ENCODE measurements at places on chromosomes 12 and 14.
A peak's percentile ranks its signal among the peaks of the same experiment; 100 is the strongest.

DNA sequence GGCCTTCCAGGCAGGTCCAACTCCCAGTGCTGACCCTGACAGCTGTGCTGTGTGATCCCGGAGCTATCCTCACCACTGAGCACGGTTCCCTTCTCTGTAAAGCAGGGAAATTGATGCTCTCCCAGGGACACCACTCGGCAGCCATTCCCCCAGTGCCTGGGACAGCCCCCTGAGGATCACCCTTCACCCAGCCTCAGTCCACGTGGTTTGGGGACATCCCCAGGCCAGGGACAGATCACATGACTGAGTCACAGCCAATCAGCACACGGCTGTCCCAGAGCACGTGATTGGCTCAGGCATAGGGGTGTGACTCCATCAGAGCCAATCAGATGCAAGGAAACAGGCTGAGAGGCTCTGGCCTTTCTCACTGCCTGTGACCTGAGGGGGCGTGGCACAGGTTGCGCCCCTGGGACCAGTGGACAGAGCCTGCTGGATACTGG lies 68.8 kb upstream of the SFSWAP start:
- no peak for DNase-seq

DNA sequence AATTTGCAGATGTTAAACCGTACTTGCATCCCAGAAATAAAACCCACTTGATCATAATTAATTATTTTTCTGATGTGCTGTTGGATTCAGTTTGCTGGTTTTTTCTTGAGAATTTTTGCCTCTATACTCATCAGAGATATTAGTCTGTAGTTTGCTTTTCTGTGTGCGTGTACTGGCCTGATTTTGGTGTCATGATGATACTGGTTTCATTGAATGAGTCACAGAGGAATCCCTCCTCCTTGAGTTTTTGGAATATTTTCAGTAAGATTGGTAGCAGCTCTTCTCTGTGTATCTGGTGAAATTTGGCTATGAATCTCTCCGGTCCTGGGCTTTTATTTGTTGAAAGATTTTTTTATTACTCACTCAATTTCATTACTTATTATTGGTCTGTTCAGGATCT lies 100.4 kb upstream of the PMCH start:
- DNase-seq = no peak

- no peak for DNase-seq
Observed at GRCh38 chr12:125387206-125387605, 322.0 kb downstream of the AACS start.

GRCh38 chr12:114302117-114302516 lies 103.8 kb downstream of the TBX5 start:
- no peak for DNase-seq

DNA sequence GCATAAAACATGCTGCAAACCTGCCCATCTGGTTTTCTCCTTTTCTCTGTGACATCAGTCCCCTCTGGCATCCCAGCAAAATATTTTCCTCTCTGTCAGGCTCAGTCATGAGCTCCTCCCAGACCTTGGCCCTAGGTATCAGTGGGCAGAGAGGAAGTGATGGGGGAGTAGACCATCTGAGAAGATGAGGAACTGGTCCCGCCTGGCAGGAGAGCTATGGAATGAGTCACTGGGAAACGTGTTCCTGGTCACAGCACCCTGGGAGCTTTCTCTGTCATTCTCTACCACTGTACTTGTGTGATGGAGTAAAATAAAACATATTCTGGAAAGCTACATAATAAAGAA lies 5.0 kb upstream of the SRSF9 start:
- DNase-seq = peak; percentile 90

DNA sequence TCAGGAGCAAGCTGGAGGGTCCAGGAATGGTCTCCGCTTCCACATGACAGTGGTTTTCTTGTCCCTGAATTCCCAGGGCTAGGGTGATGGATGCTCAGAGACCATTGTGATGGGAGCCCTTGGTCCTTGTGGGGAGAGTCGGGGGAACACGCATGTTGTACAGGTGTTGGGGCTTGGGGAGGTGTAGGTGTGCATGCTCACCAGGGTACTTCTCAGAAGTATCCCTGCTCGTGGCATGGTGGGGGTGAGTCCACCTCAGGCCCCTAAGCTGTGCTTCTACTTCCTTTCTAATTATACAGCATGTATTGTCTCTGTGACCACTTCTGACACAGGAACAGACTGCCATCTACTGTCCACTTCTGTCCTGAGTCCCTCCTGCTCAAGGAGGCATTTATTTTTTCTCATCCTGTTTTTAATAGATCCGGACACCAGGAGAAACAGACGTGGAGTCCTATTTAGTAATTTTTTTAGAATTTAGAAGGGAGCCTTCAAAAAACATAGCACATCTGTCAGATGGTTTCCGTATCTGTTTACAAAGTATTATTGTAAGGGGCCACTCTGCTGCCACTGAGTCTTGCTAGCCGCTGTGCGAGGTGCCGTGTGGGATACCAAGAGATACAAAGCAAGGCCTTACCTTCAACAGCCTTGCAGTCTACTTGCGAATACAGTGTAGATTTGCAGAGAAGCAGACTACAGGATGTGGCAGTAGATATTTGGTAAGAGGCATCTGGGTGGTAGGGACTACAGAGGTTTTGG lies 10.5 kb downstream of the NTF3 start:
- peak; percentile 41 for DNase-seq

GRCh38 chr14:72686101-72686500 lies 207.8 kb downstream of the DPF3 start:
- no peak for DNase-seq

DNA sequence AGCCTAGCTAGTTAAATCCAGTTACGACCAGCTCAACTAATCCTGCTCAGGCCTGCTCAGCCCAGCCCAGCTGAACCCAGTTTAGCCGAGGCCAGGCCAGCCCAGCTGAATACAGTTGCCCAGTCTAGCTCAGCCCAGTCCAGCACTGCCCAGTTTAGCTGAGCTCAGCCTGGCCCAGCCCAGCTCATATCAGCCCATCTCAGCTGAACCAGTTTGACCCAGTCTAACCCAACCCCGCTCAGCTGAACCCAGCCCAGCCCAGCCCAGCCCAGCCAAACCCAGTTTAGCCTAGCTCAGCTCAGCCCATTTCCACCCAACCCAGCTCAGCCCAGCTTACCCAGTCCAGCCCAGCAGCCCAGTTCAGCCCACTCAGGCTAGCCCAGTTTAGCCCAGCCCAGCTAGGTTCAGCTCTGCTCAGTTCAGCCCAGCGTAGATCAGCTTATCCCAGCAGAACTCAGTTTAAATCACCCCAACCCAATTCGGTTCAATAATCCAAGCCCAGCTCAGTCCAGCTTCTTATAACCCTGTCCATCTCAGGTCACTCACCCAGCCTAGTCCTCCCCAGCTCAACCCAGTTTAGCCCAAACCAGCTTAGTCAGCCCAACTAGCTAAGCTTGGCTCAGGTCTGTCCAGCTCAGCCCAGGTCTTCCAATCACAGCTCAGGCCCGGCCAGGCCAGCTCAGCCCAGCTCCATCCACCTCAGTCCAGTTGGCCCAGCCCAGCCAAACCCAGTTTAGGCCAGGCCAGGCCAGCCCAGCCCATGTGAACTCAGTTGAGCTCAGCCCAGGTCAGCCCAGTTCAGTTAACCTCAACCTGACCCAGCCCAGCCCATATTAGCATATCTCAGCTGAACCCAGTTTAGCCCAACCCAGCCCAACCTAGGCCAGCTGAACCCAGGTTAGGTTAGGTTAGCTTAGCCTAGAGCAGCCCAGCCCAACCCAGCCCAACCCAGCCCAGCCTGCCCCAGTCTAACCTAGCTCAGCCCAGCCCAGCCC lies 76.7 kb downstream of the TMEM121 start:
- no peak for DNase-seq

- no peak for DNase-seq
Observed at GRCh38 chr12:52527121-52527800, 7.1 kb upstream of the KRT5 start.

GRCh38 chr12:25583545-25583944 lies 30.5 kb upstream of the LMNTD1 start:
- peak; percentile 11 for DNase-seq

- DNase-seq = no peak
Observed at GRCh38 chr12:106120519-106121105, 18.1 kb downstream of the NUAK1 start.

GRCh38 chr14:22613106-22613695 lies 15.1 kb downstream of the ABHD4 start:
- no peak for DNase-seq

GRCh38 chr12:132746613-132747012 lies 15.0 kb downstream of the ANKLE2 start:
- no peak for DNase-seq

GRCh38 chr12:104957719-104958000 lies 430 bp downstream of the SLC41A2 start:
- DNase-seq = peak; percentile 21

DNA sequence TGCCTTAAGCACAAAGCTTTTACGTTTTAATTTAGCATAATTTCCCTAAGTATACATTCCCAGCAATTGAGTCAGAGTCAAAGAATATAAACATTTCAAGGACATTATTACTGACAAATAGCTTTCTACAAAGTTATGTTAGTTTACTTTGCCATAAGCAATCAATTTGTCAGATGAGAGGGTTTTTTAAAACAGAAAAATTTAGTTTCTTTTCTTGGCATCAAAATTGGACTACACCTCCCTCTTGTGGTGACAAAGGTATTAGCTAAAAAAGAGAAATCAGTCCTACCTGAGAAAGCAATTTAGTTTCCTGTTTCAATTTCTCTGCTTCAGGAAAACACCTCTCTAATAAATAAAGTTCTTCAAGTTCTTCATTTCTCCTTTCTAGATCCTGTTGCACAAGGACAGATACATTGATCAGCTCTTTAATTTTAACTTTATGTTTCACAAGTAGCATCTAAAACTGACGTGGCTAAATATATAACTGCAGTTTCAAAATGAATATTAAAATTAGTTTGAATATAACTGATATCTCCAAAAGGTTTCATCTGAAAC lies 39.9 kb downstream of the DNAI7 start:
- peak; percentile 41 for DNase-seq

DNA sequence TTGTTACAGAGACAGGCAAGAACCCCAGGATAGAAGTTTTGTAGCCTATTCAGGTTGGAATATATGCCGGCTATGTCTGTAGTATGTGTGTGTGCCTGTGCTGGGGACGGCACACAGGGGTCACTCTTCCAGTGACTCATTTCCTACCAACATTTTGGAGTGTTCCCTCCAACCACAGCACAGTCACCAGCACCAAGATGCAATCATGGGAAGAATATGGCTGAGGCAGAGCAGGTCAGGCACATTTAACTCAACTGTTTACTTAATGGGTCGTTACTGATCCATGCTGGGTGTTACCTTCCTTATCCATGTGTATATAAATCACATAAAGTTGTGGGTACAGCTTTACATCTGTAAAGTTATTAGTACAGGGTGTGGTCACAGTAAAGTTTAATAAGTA lies 178.3 kb downstream of the PRKD1 start:
- DNase-seq = no peak

GRCh38 chr12:47949441-47950341 lies 13.7 kb upstream of the TMEM106C start:
- peak; percentile 88 for DNase-seq

DNA sequence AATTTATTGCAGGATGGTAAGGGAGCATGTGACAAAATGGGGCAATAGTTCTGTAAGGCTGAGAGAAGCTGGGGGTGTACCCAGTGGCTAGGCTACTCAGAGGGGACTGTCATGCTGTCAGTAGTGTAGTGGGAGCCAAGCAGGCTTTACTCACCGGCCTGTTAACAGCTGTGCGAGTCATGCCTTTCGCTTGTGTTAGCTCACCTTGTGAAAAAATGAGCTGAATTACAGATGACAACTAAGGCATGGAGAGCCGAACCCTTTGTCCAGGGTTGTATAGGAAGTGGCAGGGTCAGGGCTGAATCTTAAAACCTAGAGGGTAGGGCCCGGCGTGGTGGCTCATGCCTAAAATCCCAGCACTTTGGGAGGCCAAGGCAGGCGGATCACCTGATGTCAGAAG lies 37.9 kb downstream of the SH2B3 start:
- no peak for DNase-seq

- peak; percentile 79 for DNase-seq
Observed at GRCh38 chr14:54329082-54329695, 67.6 kb upstream of the CDKN3 start.

GRCh38 chr12:67748743-67749040 lies 100.1 kb downstream of the DYRK2 start:
- DNase-seq = no peak

- DNase-seq = peak; percentile 97
Observed at GRCh38 chr14:74762917-74763802, at the start of gene YLPM1. YLPM1 (plus strand) TSS chr14:74763316; CDS start chr14:74763490, 174 bp downstream.

DNA sequence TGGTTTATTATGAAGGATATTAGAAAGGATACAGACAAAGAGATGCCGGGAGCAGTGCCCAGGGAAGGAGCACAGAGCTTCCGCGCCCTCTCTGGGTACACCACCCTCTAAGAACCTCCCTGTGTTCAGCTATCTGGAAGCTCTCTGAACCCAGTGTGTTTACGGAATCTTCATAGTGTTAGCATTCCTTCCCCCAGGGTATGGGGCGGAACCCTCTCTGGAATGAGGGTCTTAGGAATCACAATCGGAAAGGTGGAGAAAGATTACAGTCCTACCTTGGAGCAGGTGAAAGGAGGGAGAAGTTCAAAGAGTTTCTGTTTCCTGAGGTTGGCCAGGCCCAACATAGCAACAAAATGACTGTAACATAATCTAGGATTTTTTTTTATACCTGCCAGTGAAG lies 6.8 kb upstream of the NUDT4 start:
- no peak for DNase-seq

GRCh38 chr14:24954037-24954699 lies 95.8 kb downstream of the STXBP6 start:
- no peak for DNase-seq

DNA sequence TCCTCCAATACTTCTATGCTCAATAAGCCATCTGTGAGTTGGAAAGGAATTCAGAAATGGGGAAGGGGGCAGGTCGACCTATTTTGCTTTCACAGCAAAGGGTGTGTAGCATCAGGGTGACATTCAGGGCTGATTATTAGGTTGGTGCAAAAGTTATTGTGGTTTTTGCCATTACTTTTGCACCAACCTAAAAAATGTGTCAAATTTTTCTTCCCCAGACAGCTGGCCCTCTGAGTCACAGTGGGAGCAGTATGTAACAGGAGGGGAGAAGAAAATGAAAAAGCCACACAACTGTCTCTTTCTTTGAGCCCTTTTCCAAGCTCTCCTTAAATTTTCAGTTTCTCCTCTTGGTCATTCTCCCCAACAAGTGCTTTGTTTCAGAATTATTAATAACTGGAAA lies 47.1 kb upstream of the GZMB start:
- no peak for DNase-seq

DNA sequence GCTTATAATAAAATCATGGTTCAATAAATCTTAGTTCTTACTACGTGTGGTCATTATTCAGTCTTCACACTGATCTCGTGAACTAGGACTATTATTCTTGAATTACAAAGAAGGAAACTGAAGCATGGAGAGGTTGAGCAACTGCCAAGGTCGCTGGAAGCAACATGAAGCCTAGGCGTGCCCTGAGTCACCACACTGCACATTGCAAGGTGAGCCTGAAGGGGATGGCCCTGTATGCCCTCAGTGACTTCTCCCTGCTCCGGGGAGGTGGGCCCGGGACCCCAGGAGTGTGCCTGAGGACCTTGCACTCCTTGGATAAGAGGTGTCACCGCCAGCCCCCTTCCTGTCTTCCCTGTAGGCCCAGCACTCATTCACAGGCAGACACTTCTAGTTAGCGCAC lies 161.6 kb downstream of the CACNA1C start:
- DNase-seq = no peak

GRCh38 chr14:56338674-56339073 lies 220.5 kb downstream of the PELI2 start:
- DNase-seq = no peak

All from HTR-8/SVneo (cell line).